Substantia nigra (tissue), 51 donors: ENCODE measurements at places on chromosomes 16 and 17.

DNA sequence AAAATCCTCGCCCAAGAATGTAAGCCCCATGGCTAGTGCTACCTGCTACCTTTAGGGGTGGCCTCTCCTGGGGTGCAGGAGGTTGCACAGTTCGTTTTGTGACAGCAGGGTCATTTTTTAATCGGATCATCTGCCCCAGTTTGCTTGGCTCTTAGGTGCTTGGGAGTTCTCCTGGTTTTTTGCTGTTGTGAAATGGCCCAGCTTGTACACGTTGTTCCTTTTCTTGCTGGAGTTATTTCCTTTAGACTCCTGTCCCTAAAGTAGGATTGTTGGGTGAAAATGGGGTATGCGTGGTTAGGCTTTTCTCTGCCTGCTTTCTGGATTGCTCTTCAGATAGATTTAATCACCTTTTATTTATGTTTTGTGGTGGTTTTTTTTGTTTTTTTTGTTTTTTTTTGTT is 25.8 kb downstream of the ABCC1 start:
- DNase-seq, result no peak

GRCh38 chr17:63930951-63931575 is 1.1 kb downstream of the CD79B start:
- DNase-seq, result no peak

- no peak for DNase-seq
These were observed 2.9 kb downstream of the SRSF2 start for GRCh38 chr17:76734080-76734840.

GRCh38 chr16:53741546-53741945 is 37.6 kb downstream of the FTO start:
- DNase-seq, result no peak

- no peak for DNase-seq
These were observed 495 bp downstream of the PARN start for GRCh38 chr16:14629612-14629918.

- DNase-seq, result no peak
These were observed 216.8 kb downstream of the ENGASE start for GRCh38 chr17:79291391-79291790.

DNA sequence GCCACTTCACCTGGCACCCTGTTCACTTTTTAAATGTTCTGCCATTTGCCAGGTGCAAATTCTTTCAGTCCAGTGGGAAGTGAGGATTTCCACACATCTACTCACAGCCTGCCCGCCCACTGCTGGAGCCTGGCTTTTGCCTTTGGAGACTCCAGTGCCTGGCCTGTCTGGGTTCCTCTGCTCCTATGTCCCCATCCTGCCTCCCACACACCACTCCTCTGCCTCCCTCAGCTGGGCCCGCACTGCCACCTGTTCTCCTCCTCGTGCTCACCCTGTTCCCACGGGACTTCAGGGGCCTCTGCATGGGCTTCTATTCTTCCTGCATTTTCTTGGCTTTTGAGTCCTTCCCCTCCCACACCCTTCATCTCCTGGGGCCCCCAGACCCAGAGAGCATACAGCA is 7.9 kb upstream of the NDRG4 start:
- no peak for DNase-seq

DNA sequence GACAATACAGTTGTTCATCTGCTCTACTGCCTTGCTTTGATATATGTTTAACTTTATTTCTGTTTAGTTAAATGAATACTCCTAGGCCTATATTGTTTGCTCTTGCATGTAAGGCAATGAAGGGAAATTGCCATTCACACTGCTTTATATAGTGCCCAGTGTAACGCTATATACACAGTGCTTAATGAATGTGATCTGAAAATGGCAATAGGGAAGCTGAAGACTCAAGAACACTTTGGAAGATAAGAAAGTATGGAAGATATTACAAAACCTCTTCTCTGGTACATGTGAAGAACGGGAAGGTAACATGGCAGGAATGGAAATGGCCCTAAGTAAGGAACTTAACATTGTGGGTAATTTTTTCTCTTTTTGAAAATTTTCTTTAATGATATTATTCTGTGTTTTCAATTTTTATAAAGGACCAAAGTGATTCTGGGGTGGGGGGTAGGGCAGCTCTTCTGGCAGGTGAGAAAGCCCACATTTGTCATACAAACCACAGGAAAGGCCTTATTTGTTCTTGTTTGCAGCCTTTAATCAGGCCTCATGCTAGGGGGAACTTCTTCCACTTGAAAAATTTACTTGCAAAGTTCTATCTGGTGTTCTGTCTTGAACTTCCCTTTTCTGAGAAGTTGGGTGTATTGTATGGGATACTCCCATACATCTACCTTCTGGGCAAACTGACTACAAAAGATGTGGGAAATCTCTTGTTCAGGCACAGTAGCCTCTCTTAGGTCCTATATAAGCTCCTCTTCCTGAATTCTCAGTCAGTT is 100.8 kb upstream of the CORO6 start:
- no peak for DNase-seq

DNA sequence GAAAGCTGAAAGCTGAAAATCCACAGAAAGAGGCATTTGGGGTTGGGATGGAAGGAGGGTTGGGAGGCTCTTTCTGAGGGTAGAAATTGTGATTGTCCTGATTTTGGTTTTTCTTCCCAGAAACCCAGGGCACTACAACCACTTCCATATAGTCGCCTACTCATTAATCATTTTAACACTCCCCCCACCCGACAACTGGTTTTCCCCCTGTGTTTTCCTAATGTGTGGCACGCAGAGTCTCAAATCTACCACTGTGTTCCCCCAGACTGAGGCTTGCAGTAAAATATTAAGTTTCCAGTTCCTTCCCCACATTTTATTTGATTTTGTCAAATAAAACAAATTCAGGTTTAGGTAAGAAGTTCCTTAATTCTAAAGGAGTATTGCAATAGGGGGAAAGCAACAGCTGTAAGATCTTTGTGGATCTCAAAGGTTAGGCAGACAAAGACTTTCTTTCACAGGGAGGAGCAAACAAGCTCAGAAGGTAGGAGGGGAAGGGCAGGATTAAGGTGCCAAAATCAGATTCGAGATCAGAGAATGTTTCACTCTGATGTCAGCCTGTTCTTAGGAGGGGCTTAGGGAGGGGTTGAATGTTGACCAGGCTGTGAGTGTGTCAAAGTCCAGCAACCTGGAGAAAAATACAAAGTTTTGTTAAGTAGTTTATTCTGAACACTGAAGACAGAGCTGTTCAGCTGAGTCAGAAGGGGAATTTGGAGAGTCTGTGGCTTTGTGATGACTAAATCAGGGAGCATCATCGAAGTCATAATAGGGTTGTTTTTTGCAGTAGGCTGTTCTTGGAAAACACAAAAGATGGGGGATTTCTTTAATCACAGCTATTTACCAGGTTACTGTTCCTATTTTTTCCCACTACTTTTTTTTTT is 3.6 kb downstream of the ZNF267 start:
- no peak for DNase-seq

DNA sequence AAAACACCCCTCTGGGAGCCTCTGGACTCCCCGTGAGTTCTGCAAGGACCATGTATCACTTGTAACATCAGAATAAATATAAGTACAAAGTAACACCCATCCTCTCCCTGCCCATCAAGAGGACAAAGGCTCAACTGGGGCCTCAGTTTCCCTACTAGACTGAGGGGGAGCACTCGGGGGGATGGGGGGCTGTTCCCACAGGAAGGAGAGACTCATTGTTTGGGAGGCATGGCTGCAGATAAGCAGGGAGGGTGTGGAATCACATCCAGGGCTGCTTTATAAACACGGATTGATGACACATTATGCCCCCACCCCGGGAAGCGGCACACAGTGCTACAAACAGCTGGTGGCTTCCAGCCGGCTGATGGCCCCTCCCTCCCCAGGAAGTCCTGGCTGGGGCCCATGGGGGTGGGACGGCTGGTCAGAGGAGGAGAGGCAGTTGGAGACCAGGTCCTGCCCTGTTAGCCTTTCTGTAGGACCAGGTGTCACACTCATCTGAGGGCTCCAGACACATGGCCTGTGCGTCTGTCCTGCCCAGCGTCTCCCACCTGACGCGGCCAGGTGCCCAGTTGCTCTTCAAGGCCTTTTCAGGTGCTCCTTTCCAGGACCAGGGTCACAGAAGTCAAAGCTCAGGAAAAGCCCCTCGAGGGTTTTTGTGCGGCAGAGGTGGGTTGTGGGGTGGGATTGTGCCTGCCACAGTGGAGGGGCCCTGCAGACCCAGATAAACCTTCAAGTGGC is 1.3 kb upstream of the MPG start:
- no peak for DNase-seq

- no peak for DNase-seq
These were observed 75.6 kb upstream of the HNF1B start for GRCh38 chr17:37820313-37820994.

DNA sequence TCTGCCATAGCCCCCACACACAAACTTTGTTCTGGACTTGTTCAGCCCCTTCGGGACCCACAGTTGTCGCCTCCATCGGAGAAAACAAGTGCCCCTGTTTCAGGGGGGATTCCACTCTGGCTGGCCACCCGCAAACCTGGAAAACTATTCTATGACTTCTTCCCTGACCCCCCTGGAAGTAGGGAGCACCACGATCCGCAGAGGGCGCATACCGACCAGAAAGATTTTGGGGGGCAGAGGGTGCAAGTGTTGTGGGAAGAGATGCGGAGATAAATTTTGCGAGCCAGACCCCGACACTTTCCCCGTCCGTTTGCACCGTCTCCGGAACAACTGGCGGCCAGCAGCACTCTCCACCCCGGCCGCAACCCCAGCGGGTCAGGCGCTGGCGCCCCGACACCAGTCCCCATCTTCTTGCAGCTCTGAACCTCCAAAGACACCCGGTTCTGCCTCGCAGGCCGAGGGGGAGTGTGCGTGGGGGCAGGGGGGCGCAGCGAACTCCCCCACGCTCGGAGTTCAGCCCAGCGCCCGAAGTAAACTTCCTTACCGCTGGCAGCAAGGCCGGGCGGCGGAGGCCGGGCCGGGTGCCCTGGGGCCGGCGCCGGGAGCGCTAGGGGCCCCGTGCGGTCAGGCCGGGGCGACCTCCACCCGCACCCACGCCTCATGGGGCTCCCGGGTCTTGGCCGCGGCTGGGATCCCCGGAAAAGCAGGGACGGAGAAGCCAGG is 744 bp downstream of the SALL1 start:
- DNase-seq, result no peak

- no peak for DNase-seq
These were observed 213.8 kb upstream of the NLRP1 start for GRCh38 chr17:5798094-5798493.

- no peak for DNase-seq
These were observed 686 bp downstream of the MLST8 start for GRCh38 chr16:2205967-2206313.

DNA sequence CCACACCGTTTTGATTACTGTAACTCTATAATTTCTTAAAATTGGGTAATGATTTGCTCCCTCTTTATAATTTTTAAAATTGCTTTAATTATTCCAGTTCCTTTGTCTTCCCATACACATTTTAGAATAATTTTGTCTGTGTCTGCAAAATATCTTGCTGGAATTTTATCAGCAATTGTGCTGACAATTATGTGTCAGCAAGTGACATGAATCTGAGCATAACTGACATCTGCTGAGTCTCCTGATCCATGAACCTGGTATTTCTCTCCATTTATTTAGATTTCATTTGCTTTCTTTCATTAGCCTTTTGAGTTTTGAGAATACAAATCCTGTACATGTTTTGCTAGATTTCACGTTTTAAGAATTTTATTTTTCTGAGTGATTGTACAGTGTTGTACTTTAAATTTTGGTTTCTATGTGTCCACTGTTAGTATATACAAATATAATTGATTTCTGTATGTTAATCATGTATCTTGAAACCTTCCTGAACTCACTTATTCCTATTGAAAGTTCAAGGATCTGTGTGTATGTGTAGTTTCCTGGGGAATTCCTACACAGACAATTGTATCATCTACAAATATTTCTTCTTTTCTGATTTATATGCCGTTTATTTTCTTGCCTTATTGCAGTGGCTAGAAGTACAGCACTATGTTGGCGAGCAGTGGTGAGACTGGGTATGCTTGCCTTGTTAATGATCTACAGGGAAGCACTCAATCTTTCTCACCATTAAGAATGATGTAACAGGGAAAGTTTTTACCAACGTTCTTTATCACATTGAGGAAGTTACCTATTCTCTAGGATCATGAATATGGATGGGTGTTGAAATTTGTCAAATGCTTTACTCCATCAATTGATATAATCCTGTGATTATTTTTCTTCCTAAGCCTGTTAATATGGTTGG is 45.2 kb downstream of the N4BP1 start:
- no peak for DNase-seq

- no peak for DNase-seq
These were observed 430 bp downstream of the TSEN54 start for GRCh38 chr17:75516619-75517296.

- DNase-seq, result no peak
These were observed 7.1 kb downstream of the HSD17B2 start for GRCh38 chr16:82042144-82042543.

GRCh38 chr17:65243838-65244625 is 106.9 kb downstream of the RGS9 start:
- DNase-seq, result no peak
